Activated T-helper 1 cell treated with anti-CD3 and anti-CD28 coated beads, Interleukin-2, amount 50 U/mL, for 16 hours (primary cell): ENCODE measurements at places on chromosomes 3 and 15.

DNA sequence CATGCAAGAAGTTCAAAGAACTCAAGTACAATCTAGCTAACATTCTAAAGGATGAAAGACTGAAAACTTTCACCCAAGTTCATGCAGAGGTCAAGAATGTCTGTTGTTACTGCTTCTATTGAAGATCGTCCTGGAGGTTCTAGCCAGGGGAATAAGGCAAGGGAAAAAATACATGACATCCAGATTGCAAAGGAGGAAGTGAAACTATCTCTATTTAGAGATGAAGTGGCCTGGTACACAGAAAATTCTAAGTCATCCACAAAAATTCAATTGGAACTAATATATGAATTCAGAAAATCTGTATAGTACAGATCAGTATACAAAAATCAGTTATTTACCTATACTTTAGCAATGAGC lies 693.0 kb downstream of the NR2F2 start:
- DNase-seq = no peak

GRCh38 chr3:151733613-151734012 lies at the start of gene AADACL2:
Gene AADACL2, plus strand, starts transcription at chr3:151733927. Its CDS starts 109 bp downstream, at chr3:151734036.
- DNase-seq = no peak

DNA sequence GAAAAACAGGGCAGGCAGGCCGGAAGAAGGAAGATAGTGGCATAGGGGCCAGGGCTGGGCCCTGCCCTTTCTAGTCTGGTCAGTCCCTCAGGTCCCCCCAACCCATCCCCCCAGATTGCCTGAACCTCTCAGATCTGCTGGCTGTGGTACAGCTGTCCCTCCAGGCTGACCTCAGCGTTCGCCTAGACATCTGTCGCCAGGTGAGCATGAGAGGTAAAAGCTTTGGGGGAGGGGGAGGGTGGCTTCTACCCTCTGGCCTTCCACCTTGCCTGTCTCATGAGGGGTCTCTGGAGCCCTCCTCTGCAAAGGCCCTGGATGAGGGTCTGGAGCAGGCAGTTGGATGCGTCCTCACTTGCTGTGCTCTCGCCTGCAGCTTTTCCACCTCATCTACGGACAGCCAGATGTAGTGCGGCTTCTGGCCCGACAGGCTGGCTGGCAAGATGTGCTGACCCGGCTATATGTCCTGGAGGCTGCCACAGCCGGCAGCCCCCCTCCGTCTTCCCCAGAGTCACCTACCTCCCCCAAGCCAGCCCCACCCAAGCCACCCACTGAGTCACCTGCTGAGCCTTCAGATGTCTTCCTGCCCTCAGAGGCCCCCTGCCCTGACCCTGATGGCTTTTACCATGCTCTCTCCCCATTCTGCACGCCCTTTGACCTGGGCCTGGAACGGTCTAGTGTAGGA lies 20.2 kb downstream of the NBEAL2 start:
- DNase-seq = no peak

- no peak for DNase-seq
These were observed 89.5 kb upstream of the IL12A start for GRCh38 chr3:159899166-159899565.

- DNase-seq = no peak
These were observed 112.2 kb downstream of the OXNAD1 start for GRCh38 chr3:16377196-16377595.

GRCh38 chr3:192855434-192855833 lies 62.2 kb downstream of the MB21D2 start:
- DNase-seq = no peak

GRCh38 chr15:91431041-91431715 lies 331.1 kb downstream of the SV2B start:
- DNase-seq = no peak

- no peak for DNase-seq
These were observed 20.1 kb upstream of the PLSCR5 start for GRCh38 chr3:146625186-146625775.

- DNase-seq = no peak
These were observed 460.9 kb upstream of the KCNMB2 start for GRCh38 chr3:178075344-178075743.
